ENCODE measurements at places on chromosomes 1 and 21.

- DNase-seq: no peak
Measured at GRCh38 chr1:240866724-240867123, 254.8 kb upstream of the GREM2 start.

GRCh38 chr1:71303617-71304041 is 222.8 kb upstream of the ZRANB2 start:
- DNase-seq: no peak

DNA sequence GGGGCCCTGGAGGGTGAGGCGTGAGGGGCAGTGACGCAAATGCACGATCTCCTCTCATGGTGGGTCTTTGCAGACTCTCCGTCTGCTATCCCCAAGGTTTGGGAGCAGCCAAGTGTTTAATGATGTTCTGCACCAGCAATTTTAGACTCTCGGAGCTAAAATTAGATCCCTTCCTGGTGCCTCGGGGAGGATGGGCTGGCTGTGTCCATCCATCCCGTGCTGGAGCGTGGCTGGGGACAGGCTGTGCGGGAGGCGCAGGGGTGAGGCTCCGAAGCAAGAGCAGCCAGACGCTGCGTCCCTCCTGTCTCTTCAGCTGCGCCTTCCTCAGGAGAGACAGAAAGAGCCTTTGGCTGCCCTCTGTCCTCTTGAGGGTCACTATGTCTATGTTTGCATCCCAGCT is 387.6 kb downstream of the CAMTA1 start:
- DNase-seq: no peak

GRCh38 chr1:158003406-158003800 is 10.0 kb downstream of the KIRREL1 start:
- DNase-seq: no peak

DNA sequence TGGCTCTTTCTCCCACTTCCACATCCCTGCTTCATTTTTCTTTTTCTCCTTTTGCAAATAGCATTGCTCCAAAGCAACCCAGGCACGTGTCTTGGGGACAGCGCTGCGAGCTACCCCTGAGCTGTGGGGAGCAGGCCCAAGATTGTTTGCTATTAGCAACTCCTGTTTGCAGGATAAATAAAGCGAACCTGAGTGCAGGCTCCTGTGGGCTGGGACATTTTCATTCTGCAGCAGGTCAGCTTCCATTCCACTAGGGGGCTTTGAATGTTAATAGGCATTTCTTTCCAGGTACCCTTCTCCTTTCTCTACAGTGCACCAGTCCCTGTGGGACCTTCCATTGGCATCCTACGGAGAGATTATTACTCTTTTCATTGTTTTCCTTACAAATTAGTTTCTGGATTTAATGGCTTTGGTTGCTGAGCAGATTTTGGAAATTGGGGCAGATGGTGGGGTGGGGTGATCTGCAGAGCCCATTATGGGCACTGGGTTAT is 54.0 kb downstream of the OLFML3 start:
- no peak for DNase-seq

- no peak for DNase-seq
Measured at GRCh38 chr1:9782116-9782751, 41.5 kb downstream of the CLSTN1 start.

DNA sequence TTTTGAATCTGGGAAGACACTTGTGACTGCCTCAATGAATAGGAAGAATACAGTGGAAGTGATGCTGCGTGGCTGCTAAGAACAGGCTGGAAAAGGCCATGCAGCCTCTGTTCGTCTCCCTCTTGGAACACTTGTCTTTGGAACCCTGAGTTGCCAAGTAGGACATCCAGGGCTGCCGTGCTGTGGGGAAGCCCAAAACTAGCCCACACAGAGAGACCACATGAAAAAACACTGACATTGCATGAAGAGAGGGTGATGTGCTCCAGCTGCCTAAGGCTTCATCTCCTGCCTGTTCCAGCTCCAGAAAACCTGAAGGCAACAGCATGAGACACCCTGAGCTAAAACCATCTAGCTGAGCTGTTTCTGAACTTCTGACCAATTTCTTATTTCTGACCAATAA is 61.1 kb upstream of the GNG4 start:
- DNase-seq: no peak

GRCh38 chr1:95126846-95127245 is 9.7 kb downstream of the TLCD4 start:
- no peak for DNase-seq

- DNase-seq: no peak
Measured at GRCh38 chr1:236489710-236490377, 33.9 kb upstream of the LGALS8 start.

DNA sequence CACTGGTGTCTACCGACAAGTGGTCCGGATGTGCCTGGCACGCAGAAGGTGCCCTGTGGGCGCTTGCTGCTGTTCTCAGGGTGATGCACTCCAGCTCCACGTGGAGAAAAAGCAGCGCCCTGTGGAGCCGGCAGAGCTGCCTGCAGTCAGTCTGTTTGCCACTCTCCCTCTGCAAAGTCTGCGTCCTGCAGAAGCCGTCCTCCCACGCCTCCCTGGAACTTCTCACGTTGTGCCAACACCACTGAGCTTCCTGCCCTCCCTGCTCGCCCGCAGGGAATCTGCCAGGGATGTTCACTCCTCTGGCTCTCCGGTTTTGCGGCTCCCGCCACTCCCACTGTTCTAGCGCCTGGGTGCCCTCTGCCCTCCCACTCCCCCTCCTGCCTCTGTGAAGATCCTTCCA is 19.8 kb upstream of the UBXN10 start:
- no peak for DNase-seq

DNA sequence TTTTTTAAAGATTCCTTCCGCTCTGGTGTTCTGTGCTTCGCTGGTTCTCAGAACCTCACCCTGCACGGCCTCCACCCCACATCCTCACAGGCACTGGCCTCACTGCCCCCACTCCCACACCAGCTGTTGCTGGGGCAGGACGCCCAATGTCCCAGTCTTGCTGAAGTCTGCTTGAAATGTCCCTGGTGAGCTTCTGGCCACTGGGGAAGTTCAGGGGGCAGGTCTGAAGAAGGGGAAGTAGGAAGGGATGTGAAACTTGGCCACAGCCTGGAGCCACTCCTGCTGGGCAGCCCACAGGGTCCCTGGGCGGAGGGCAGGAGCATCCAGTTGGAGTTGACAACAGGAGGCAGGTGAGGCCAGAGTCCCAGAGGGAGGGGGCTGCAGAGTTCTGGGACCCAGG is at the start of gene C1QA:
TSS of gene C1QA (plus strand) at position 276 of the 400 bp plus-strand sequence. CDS start 989 bp downstream, outside the sequence.
- DNase-seq: no peak

- no peak for DNase-seq
Measured at GRCh38 chr1:58883037-58883887, 99.4 kb upstream of the JUN start.

DNA sequence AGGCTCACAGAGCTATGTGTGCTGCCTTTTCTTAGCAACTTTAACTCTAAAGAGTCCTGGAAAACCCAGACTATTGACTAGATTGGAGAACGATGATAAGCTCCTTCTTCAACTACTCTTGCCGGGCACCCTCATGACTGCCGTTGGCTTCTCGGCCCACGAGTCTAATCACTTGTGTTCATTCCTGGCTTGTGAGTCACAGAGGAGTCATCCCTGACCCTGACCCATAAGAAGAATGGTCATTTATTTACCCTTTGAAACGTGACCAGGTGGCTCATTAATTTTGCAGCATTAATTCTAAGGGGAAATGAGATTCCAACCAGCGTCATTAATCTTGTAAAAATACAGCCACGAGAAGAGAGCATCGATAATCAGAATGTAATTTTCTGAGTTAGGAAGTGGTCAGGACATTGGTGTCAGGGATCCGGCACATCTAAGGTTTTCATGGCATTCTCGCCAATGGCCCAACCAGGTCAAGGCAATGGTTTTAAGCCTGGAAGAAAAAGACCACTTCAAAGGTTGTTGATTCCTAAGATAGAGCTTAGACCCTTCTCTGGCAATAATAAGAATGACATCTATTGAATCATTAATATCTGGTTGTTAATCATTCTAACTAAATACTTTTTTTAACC is 183.6 kb upstream of the RUNX1 start:
- no peak for DNase-seq

- no peak for DNase-seq
Measured at GRCh38 chr1:156693848-156694689, 11.3 kb downstream of the CRABP2 start.

- DNase-seq: no peak
Measured at GRCh38 chr1:8078176-8078671, 52.1 kb upstream of the ERRFI1 start.

- DNase-seq: no peak
Measured at GRCh38 chr1:19307794-19308508, 4.0 kb downstream of the AKR7A2 start.

GRCh38 chr1:66439031-66439740 is 94.8 kb upstream of the SGIP1 start:
- DNase-seq: no peak

- DNase-seq: no peak
Measured at GRCh38 chr1:51675177-51675780, 58.4 kb downstream of the OSBPL9 start.

GRCh38 chr1:97017895-97018294 is 296.3 kb downstream of the PTBP2 start:
- no peak for DNase-seq

GRCh38 chr1:224252479-224252878 is 69.4 kb downstream of the DEGS1 start:
- no peak for DNase-seq

DNA sequence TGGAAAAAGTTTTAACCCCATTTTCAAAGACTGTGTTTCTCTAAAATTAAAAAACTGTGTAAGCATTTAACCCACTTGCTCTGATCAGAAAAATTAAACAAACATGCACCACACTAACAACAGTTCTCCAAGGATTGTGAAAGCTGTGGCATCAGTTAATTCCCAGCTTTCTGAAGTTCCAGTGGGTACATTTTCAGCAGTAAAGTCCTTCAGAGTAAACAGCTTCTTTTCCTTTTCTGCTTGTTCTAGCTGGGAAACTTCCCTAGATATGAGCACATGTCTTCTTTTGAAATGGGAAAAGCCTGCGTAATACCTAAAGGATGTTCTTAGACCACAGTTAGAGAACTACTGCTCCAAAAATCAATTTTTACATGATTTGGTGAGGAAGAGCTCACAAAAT is 11.1 kb downstream of the PRRX1 start:
- no peak for DNase-seq

DNA sequence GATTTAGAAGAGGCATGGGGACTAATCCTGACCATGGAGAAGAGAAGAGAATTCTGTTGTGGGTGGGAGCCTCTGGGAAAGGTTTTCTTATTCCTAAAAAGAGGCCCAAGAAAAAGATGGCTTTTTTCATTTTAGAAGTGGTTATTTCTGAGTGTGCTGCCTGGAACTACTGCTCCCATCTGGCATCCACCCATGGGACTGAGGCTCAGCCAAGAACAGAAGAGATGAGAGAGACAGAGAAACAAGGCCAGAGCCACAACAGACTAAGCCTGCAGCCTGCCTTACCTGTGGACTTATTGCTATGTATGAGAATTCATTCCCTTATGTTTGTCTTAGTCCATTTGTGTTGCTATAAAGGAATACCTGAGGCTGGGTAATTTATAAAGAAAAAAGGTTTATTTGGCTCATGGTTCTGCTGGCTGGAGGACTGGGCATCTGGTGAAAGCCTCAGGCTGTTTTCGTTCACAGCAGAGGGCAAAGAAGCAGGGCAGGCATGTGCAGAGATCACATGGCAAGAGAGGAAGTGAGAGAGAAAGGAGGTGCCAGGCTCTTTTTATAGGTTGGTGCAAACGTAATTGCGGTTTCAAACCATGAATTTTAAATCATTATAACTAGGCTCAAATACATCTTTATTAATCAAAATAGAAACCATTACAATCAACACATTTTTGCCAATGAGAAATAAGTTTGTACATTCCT is 57.5 kb upstream of the PRDM2 start:
- DNase-seq: no peak

DNA sequence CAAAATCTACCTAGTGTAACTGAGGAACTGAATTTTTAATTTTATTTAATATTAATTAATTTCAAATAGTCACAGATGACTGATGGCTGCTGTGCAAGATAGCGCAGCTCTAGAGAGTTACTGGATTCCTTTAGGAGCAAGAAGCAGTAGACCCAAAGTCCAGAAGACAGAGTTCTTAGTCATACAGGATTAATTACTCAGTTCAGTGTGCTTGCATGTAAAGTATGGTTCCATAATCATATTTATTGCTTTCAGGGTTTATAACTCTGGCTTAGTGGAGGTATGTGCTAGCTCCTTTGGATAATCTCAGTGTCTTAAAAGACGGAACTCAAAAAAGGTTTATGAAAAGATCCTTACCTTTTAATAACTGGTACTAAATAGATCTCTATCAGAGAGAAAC is 17.4 kb downstream of the CEPT1 start:
- DNase-seq: no peak

DNA sequence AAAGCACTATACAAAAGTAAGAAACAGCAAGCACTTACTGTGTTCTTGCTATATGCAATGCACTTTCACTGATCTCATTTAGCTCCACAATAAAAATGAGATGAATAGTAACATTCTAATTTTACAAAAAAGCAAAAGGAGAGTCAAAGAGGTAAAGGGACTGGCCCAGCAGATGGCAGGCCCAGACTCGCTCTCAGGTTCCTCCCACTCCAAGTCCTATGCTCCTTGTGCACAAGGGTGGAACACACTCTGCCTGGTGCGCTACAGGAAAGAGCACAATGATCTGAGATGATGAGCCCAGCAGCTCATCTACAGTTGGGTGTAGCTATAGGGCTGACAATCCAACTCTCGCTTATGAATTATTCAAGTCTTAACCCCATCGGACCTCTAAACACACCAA is 94.1 kb upstream of the LYST start:
- no peak for DNase-seq

DNA sequence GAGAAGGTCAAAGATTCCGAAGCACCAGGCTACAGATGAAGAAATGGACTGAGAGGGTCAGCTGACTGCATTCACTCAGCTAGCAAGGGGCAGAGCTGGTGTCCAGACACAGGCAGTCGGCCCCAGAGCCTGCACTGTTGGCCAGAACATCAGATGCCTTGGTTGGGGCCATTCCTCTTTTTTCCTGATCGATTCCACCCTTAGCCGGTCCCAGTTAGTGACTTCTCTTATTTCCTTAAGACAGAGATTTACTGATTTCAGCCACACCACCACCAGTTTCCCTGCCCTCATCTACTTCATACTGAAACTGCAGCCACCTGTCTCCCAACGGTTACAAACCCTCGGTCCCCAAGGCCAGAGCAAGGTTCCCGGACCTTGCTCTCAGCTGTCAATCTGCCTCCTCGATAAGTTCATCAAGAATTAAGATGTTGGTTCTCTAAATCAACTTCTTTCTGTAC is 11.5 kb downstream of the CD58 start:
- no peak for DNase-seq

DNA sequence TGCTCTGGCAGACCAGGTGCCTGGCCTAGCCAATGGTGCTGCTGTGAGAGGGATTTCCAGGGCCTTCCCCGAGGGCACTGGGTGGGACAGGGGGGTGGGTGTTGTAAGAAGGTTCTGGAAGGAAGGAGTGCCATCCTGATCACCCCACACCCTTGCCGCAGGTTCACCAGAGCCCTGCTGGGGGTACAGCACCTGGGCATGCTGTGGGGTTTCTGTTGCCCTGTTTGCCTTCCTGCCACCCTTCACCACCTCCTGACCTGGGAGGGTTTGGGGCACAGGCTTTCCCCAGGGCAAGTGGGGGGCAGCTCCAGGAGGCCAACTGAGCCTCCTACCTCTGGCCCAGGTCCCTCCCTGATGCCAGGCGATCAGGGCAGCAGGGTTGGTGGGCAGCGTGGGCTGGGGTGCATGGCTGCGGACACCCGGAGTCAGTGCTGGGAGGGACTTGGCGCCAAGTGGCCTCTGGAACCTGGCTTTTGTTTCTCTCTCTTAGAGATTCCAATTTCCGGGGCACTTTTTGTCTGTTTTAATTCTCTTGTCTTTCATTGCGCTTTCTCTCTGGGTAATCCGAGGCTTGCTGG is 318.8 kb downstream of the PTPRU start:
- DNase-seq: no peak

Data from stimulated activated CD8-positive, alpha-beta memory T cell treated with anti-CD3 and anti-CD28 coated beads, Interleukin-15, amount 100 ng/mL, for 4 hours (primary cell).